NCI-H2107 (cell line): ENCODE measurements at places on chromosomes 7 and 10.

- no peak for DNase-seq
Observed at GRCh38 chr7:1120791-1121190, 32.9 kb downstream of the GPER1 start.

DNA sequence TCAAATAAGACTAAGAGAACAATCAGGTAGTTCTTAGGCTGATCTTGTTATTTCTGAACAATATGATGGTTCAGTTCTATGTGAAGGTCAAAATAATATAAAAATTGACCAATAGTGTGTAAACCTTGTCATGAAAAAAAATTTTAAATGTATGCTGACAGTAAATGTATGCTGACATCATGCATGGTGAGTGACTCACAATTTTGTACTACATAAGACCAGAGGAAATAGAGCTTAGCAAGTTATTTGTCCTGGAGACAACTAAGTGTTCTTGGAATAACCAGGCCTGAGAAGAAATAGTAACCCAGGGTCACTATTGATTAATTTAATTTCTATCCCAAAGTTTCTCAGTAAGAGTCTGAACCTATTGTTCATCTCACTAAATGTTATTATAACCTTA, 182.2 kb upstream of the PCDH15 start:
- no peak for DNase-seq

DNA sequence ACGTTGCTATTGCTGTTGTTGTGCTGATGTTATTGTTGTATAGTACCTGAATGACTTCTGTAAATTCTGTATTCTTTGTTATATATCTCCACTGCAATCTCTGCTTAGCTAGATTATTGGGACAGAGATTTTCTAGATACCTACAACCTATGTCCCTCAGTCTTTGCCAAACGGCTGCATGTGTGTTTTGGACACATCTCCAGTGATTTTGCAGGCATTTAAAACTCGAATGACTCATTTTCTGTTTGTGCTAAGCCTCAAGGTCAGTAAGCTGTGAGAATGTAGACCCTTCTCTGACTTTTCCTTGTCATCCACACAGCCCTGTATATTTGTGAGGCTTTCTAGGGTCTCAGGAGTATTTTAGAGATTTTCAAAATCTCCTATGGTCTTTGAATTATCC, 410.7 kb downstream of the POM121L12 start:
- DNase-seq: no peak

DNA sequence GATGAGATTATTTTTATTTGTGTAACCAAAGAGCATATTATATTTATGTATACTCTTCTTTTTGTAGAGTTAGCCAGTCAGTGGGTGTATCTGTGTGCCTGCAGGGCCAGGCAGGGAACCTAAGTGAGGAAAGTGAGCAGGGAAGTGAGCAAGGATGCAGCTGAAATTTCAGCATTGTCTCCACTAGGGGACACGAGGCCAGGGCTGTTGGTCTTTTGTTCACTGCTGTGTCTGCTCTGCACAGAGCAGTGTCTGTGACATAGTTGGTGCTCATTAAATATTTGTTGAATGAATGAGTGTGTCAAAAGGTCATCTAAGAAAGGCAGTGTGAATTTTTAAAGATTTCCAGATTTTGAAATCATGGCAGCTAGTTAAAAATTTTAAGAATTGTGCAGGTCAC, 51.8 kb downstream of the SUGCT start:
- DNase-seq: no peak

GRCh38 chr10:30488316-30488715, 54.3 kb downstream of the MAP3K8 start:
- DNase-seq: no peak
